Stimulated activated CD4-positive, alpha-beta T cell treated with anti-CD3 and anti-CD28 coated beads, Interleukin-1b, Interleukin-23, amount 100 ng/mL, for 24 hours (primary cell): ENCODE measurements at places on chromosomes 12 and 14.

- DNase-seq = no peak
Measured at GRCh38 chr14:54140551-54140950, 183.9 kb upstream of the BMP4 start.

DNA sequence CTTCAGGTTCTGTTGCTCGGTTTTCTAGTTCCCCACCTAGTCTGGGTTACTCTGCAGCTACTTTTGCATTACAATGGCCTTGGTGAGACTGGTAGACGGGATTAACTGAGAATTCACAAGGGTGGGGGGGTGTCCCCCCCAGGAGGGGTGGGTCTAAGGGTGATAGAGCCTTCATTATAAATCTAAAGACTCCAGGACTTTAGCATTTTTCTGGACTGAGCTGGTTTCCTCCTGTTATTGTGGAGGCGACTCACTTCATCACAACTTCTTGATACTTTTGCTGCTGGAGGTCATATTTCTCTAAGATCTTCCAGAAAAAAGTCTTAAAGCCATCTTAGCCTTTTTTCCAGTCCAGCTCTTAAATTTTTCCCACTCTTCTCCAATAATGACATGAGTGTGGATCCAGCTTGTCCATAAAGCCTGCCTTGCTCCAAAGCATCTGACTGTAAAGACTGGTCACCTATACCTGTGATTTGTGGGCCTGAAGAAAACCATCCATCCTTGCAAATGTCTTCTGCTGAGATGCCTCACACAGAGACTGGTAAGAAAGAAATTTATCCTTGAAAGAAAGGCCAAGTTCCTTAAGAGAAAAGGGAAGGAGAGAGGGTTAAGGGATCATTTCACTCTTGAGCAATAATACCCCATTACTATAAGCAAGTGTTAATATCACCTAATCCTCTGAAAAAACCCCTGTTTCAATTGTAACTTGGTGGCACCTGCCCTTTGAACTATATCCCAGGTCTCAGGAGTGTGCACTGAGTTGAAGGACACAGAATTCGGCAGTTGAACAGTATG, 19.7 kb upstream of the SLC2A14 start:
- DNase-seq = no peak

- no peak for DNase-seq
Measured at GRCh38 chr12:130968611-130969010, 14.9 kb downstream of the ADGRD1 start.

DNA sequence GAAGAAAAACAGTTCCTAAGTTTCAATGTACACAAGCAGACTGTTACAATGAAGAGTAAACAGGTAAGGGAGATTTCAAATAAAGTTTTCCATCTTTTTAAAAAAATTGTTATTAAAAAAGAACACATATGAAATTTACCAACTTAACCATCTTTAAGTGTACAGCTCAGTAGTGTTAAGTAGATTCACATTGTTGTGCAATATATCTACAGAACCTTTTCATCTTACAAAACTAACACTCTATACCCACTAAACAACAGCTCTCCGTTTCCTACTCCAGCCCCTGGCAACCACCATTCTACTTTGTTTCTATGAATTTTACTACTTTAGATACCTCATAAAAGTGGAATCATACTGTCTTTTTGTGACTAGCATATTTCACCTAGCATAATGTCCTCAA, 139.5 kb downstream of the SLC25A21 start:
- DNase-seq = no peak

- no peak for DNase-seq
Measured at GRCh38 chr14:76293923-76294322, 82.0 kb upstream of the ESRRB start.

- no peak for DNase-seq
Measured at GRCh38 chr14:88044776-88045446, 40.0 kb downstream of the GPR65 start.

DNA sequence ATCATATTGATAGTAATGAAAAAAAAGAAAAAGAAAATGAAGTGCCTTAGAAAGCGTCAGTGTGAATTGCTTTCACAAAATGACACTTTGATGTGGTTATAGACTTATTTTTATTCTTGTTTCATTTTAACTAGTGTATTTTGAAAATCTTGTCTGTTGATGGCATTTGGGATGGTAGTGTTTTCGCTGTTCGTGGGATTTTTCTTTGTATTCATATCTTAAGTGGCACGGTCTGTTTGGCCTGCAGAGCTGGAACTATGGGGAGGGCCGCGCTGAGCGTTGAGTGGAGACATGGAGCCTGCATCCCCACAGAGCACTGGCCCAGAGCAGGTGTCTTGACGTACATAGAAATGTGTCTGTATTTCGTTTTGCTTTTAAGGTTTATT, 61.6 kb downstream of the WDR20 start:
- no peak for DNase-seq
